Ovary (tissue), 10 donors: ENCODE measurements at places on chromosomes 2 and 18.
A peak's percentile ranks its signal among the peaks of the same experiment; 100 is the strongest.

DNA sequence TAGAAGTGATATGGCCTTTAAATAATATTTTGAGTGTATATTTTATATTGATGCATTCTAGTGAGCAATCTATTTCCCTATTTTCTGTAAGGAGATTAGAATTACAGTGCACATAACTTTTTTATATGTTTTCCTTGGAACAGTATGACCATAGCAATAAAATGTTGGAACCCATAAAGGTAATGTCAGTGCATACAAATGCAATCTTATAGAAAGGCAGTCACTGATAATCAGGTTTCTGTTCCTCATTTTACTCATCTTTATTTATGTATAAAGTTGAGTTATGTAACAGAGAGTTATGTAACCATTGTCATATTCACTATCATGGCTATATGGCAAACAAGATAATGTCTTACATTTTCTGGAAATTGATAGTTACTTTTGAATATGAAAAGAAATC lies 179.9 kb upstream of the NETO1 start:
- DNase-seq, result no peak

GRCh38 chr2:127901339-127902056 lies 15.7 kb upstream of the AMMECR1L start:
- DNase-seq, result peak; percentile 82

DNA sequence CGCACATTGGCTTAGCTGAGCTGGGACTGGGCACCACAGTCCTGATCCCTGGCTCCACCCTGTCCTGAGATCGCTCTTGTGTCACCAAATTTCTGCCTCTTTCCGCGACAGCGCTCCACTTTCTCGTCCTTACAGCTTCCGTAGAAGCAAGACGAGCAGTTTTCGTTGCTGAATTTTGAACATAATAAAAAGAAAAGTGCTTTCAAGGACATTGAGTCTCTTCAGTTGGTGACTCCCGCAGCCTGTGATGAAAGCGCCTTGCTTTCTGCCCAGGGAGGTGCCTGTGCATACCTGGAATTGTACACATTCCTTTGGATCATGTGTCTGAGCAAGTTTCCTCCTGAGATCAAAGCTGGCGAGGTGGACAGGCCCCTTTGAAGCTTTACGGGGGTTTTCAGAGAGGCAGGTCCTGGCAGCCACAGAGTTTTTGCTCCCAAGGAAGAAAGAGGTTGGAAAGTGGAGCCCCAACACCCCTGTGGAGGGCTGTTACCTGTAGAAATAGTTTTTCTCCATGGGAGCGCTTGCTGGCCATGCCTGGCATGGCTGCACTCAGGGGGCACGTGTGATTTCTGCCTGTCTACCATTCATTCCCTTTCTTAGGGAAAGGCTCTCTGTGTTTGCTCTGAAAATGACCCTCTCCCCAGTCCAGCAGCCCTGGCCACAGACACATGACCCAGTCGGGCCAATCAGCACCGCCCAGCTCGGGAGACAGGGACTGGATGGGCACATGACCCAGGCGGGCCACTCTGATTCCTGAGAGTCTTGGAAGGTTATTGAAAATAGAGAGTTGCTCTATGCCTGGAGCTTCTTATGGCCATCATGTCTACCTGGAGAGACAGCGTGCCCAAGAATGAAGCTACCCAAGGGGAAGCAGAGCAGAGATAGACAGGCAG lies 115.6 kb upstream of the OTOS start:
- DNase-seq, result no peak

DNA sequence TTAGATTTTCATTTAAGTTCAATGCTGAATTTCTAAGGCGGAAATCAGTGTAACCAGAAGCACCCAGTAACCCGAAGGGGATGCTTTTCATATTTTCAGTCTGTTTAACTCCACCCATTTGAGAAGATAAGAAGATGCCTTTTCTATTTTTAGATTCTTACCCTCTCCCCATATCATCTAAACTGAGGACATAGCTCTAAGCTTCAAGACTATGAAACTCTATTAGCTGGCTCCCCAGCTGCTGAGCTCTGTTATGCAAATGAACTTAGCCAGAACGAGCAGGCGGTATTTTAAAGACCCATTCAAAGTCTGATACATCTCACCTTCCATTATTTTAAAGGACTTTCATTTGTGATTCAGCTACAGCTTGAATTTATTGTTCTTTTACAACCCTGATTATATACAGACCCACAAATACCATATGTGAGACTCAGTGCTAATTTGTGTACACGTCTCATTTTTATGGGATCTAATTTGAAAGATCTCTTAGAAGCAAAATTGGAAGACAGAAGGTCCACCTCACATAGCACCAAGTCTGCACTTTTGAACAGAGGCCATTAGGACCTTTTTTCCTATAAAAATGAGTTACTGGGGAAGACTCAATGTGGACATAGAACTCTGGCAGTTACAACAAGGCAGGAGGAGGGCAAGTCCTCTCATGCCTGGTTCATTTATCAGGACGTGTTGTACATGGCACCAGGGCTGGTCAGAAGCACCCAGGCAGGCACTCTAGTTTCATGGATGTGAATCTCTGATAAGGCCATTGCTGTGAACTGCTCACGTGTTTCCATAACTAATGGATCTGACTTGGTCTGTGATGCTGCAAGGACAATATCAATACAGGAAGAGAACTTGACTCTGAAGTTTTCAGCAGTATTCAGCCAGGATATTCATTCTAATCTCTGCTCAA lies 16.3 kb downstream of the CDC42EP3 start:
- no peak for DNase-seq

DNA sequence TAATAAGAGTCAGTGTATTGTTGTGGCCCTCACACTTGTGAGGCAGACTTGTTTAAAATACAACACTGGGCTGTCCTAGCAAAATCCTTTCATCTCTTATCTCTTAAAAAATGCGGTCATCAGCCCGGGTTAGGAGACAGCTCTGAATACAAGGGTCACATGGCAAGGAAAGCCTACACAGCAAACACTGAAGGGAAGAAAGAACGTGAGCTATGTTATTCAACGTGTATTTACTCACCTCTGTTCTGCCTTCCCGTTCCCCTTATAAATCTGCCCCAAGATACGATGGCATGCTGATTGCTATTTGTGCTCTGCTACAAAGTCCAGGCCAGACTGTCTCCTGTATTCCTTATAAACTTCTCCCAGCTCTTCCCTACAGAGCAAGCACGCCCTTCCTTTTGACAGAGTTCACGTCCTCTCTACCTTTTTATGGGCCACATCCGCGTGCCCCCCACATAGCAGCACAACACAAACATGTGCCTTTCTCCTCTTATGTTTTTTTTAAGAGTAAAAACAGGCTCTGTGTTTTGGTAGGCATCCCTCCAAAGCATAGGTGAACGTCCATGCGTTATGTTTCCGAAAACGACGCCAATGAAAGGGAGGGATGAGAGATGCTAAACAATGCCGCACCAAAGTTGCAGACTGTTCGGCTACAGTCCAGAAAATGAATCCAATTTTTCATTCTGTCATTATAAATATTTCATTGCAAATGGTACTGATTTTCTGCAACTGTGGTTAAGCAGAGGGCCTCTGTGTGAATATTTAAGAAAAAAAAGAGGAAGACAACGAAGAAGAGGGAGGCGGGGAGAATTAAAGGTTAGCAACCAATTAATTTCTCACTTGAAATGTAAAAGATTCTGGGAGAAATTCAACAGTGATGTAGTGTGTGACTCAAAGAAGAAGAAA lies 274.7 kb downstream of the ZNF521 start:
- DNase-seq, result no peak

GRCh38 chr2:234290671-234291070 lies 206.2 kb downstream of the ARL4C start:
- DNase-seq, result no peak
